ENCODE measurements at places on chromosomes 12 and 14.

DNA sequence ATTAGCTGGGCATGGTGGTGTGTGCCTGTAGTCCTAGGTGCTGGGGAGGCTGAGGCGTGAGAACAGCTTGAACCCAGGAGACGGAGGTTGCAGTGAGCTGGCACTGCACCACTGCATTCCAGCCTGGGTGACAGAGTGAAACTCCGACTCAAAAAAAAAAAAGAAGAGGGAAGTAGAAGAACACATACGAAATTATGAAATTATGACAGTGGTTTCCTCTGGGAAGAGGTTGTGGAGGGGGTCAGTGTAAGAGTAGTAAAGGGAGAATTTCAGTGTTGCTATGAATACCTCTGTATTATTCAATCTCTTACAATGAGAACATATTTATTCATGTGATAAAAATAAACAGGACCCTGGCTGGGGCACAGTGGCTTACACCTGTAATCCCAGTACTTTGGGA lies 24.7 kb upstream of the CSRNP2 start:
- DNase-seq = no peak

- no peak for DNase-seq
These were observed 23.3 kb downstream of the BTBD7 start for GRCh38 chr14:93309427-93309966.

DNA sequence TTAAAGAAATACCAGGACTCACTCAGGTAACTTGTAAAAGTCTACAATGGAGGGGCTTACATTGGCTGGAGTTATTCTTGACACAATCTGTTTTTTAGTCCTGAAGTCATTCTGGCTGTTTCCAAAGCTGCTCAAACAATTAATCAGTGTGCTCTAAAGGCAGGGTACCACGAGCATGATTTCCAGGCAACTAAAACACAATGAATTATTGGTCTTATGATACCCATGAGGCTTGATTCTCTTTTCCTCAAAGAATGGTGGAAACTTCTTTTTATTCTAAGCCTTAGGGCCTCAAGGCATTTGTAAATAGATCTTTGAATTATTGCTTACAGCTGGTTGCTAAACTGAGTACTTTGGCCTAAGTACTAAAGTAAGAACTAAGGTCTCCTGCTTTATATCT lies 199.8 kb upstream of the PDZRN4 start:
- no peak for DNase-seq

- DNase-seq = peak; percentile 84
These were observed 13.2 kb upstream of the BMAL2 start for GRCh38 chr12:27319409-27319808.

DNA sequence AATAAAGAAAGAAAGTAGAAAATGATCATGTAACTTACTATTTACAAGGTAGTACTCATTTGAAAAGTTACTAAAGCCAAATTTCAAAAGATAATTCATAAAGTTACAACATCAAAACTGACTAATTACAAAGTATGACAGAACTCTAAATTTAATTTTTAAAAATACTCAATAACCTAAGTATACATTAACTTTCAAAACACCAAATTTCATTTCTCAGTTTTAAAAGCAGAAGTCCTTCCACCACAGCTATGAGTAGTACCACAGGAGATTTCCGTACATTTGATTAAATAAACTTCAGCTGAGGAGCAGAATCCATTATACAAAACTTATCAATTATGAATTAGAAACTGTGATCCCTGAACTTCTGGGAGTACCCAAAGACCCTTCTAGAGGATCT lies 100.8 kb upstream of the BBS10 start:
- no peak for DNase-seq

DNA sequence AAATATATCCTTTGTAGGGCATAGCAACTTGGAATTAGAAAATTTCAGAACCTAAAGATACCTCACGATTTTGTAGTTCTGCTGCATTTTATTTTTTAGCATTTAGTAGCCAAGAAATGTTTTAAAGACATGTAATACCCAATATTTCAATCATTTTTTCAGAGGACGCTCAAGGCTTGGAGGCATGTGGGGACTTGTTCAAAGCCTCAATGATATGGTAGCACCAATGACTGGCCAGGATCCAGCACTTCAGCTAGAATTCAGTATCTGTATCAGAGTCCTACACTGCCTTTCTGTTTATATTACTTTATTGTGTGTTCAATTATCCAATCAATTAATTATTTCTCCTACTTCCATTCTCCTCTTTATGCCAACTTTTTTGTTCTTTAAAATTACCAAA lies 154.8 kb upstream of the NEDD1 start:
- DNase-seq = no peak

- DNase-seq = no peak
These were observed 27.5 kb upstream of the C14orf180 start for GRCh38 chr14:104551851-104552737.

DNA sequence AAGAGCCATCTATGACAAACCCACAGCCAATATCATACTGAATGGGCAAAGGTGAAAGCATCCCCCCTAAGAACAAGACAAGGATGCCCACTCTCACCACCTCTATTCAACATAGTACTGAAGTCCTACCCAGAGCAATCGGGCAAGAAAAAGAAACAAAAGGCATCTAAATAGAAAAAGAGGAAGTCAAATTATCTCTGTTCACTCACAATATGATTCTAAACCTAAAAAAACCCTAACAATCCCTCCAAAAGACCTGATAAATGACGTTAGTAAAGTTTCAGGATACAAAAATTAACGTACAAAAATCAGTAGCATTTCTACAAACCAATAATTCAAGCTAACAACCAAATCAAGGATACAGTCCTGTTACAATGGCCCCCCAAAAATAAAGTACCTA lies 26.9 kb downstream of the MDM1 start:
- no peak for DNase-seq

GRCh38 chr12:8847435-8847834 lies 25.0 kb downstream of the A2ML1 start:
- no peak for DNase-seq

- DNase-seq = peak; percentile 58
These were observed 13.8 kb downstream of the GXYLT1 start for GRCh38 chr12:42130672-42131402.

- DNase-seq = peak; percentile 61
These were observed 62.0 kb upstream of the OSBPL8 start for GRCh38 chr12:76621582-76622024.

- DNase-seq = no peak
These were observed 207.2 kb upstream of the SRRM4 start for GRCh38 chr12:118773956-118774723.

GRCh38 chr14:77105145-77105939 lies 7.3 kb downstream of the CIPC start:
- no peak for DNase-seq

DNA sequence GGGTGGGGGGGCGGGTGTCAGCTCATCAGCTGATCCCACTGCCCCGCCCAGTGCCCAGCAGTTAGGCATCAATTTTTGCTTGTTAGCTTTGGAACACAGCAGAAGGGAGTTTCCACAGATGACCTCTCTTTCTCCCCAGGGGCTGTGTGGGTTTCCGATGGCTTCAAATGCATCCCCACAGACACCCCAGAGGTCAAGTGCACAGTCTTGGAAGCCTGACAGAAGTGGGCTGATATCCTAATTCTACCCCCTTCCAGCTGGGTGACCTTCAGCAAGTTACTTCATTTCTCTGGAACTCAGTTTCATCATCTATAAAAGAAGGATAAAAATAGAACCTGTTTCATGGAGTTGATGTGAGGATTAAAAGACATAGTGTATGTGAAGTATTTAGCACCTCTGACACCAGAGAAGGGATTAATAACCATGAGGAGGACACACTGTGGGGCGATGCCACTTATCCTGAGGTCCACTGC lies 22.0 kb downstream of the TTC9 start:
- DNase-seq = peak; percentile 13

- no peak for DNase-seq
These were observed 130.7 kb downstream of the OTOGL start for GRCh38 chr12:80230068-80230467.

DNA sequence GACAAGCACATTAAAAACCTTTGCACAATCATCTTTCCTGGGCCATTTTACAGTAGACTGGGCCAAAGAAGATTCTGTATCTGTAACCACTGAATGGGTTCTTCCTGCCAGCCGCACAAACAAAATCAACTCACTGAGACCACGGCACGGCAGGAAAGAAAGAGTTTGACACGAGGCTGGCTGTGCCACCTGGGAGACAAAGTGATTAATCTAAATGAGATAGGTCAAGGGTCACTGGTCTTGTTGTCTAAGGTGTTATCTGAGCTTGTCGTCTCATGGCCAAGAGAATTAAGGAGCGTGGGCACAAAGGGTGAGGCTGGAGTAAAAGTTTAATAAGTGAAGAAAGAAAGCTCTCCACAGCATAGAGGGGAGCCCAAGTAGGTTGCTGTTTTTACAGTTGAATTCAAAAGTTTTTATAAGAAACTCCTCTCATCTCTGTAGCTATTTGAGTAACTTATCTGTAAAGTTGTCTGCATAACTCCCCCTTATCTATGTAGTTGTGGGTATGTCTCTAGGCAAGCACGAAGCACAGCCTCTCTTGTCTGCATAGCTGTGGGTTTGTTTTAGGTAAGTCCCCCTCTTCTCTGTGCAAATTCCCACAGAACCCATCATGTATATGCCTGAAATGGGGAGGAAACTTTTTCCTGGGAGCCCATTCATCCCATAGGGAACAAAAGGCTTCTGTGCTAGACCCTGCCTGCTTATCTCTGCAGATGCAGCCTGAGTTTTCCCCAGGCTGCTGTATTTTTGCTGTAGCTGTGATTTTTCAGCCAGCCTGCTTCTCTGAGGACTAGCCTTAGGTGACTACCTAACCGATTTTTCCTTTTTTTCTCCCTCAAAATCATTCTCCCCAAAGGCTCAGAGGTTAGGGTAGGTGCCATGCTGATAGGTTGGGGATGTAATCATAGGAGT lies 1314.6 kb upstream of the TMEM132C start:
- DNase-seq = no peak

- peak; percentile 98 for DNase-seq
These were observed 157.9 kb upstream of the PARP11 start for GRCh38 chr12:4030929-4031702.

GRCh38 chr12:14578646-14579045 lies 11.0 kb upstream of the PLBD1 start:
- DNase-seq = no peak

- peak; percentile 87 for DNase-seq
These were observed 220.8 kb upstream of the NOS1 start for GRCh38 chr12:117582135-117582784.

GRCh38 chr14:75369506-75369905 lies 58.3 kb upstream of the JDP2 start:
- DNase-seq = peak; percentile 28

GRCh38 chr14:55571125-55571889 lies 8.7 kb upstream of the KTN1 start:
- DNase-seq = no peak

- no peak for DNase-seq
These were observed 1306.3 kb upstream of the TMEM132C start for GRCh38 chr12:126960709-126961108.

DNA sequence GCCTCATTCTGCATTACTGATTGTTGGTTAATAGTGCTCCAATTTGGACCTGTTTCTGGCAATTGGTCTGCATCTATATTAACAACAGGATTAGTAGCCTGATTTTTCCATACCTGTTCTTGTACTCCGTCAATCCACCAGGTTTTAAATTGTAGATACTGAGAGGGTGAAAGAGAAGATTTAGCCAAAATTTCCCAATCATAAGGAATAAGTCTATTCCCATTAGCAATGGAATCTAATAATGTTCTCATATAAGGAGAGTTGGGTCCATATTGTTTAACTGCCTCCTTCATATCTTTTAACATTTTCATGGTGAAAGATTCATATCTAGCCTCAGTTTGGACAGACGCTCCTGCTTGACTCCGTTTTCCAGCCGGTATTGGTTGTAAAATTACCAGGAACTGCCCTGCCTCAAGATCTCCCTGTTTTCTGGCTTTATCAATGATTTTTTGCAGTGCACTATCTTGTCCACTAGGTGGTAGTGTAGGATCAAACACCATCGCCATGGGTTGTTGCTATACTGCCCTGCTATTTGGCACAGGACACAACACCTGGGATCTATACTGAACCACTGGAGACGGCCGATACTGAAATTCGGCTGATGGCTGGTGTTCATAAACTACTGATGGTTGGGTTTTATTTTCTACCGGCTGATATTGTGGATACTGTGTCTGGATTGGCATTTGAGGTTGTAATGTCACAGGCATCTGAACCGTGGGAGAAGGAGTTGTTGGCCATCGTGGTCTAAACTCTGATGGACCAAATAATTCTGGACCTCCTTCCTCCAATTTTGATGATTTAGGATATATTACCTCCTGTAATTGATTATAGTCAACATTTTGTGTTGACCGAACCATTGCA lies 25.2 kb downstream of the DHRS4L2 start:
- peak; percentile 64 for DNase-seq

DNA sequence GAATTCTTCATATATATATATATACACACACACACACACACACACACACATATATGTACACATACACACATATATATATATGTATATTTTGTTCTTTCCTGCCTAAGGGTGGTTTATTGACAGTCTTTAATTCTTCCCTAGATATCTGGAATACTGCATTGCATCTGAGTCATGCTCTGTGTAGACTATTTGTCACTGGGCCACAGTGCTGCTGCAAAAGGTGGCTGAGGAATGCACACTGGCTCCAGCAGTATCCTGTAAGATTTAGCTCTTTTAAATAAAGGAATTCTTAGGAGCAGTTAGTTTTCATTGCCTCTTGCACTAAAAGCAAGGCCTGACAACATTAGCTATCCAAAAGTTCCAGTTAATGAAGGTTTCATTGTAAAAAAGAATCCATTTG lies 200.9 kb downstream of the APAF1 start:
- DNase-seq = no peak

DNA sequence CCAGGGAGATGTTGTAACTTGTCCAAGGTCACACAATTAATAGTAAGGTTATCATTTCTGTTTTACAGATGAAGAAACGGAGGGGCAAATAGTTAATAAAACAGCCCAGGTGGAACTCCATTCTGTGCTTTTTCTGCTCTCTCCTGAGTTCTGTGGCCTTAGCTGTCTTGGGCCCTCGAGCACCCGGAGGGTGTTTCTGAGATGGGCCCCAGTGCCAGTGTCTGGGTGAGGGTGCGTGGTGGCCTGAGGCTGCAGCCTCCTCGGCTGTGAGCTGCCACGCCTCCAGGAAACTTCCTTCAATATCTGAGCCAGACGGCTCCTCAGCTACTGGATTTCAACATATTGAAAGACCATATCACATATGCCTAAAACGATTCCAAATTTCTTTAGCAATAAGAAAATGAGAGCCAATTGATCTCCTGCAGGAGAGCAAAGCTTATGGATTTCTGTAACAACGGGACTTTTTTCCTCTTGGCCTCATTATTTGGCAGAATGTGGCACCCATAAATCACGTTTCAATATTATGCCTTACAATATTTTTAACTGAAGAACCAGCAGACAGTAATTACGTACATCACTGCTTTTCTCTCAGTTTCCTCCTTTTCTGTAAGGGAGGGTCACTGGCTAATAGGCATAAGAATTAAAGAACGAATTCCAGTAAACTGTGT lies 74.8 kb upstream of the DICER1 start:
- no peak for DNase-seq

DNA sequence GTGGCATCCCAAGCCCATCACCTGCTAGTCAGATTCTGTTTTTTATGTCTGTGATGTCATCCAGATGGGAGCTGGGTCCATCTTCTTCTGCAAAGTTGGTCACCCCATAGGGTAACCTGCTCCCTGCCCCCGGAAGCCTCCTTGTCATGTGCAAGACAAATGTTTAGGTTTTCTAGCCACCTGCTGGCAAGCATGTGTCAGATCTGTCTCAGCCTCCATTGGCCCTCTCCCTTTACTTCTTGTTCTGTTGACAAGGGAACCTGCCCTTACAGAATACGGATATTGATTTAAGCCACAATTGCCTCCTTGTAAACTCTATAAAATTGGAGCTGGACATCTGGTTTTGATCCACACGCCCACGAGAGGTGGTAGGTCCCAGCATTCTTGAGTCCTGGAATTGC lies 7.5 kb downstream of the NTF3 start:
- peak; percentile 49 for DNase-seq

- DNase-seq = peak; percentile 53
These were observed 59.4 kb downstream of the TSPAN11 start for GRCh38 chr12:30985814-30986452.
